ENCODE measurements at places on chromosomes 5 and 9.
A peak's percentile ranks its signal among the peaks of the same experiment; 100 is the strongest.

- DNase-seq, result no peak
Observed at GRCh38 chr5:168984135-168984675, 316.7 kb downstream of the SLIT3 start.

DNA sequence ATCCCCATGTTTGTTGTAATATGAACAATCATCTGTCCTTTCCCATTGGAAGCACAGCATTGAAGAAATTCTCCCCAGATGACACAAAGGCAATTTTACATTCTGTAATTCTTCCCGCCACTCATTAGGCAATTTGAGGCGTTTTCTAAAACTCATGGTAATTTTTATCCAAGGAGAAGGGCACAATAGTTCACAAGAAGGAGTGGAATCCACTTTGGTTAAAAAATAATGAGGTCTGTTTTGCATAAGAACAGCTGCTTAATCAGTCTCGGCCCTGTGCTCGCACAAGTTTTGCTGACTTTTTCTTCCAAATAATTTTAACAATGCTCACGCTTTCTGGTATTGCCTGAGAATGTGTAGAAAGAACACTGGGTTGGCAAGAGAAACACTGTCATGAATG is 94.0 kb downstream of the CAVIN4 start:
- DNase-seq, result no peak

GRCh38 chr5:169050636-169051035 is 250.3 kb downstream of the SLIT3 start:
- DNase-seq, result no peak

GRCh38 chr5:94562327-94562971 is 56.0 kb downstream of the KIAA0825 start:
- DNase-seq, result no peak

GRCh38 chr9:135704483-135704882 is 2.5 kb downstream of the KCNT1 start:
- DNase-seq, result no peak

DNA sequence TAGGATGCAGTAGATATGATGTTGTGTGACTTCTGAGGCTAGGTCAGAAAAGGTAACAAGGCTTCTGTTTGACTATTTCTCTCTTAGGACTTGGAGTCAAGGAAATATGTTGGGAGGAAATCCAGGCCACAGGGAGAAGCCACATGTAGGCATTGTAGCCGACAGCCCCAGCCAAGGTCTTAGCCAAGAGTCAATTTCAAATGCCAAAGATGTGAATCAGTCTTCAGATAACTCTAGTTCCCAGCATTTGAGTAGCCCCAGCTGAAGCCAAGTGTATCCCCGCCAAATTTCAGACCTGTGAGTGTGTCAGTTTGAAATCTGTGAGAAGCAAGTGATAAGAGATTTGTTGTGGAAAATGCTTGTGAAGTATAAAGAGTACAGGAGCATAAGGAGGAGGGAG is 38.1 kb upstream of the ISL1 start:
- DNase-seq, result no peak

DNA sequence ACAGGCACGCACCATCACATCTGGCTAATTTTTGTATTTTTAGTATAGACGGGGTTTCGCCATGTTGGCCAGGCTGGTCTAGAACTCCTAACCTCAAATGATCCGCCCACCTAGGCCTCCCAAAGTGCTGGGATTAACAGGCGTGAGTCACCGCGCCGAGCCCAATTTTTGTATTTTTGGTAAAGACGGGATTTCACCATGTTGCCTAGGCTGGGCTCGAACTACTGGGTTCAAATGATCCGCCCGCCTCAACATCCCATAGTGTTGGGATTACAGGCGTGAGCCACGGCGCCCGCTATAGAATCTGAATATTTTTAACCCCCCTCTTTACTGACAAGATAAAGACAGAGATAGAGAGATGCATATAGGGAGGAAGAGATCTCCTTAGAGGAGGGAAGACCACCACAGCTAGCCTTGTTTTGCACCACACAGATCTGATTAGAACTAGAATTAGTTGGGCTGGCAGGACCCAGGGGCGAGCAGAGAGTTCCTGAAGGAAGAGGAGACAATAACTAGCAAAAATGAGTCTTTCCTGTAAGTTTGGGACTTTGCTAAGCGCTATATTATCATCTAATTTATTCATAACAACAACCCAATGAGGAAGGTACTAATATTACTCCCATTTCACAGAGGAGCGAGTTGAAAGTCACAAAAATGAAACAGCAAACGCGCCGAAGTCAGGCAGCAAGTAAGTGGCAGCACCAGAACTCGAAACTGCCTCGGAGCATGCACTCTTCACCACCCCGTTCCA is 1.5 kb upstream of the ANKHD1 start:
- DNase-seq, result no peak

- no peak for DNase-seq
Observed at GRCh38 chr5:145203193-145203592, 631.9 kb downstream of the PRELID2 start.

GRCh38 chr9:19456426-19456825 is 47.6 kb downstream of the ACER2 start:
- DNase-seq, result no peak

GRCh38 chr5:29935371-29935770 is 1258.1 kb upstream of the CDH6 start:
- DNase-seq, result no peak

DNA sequence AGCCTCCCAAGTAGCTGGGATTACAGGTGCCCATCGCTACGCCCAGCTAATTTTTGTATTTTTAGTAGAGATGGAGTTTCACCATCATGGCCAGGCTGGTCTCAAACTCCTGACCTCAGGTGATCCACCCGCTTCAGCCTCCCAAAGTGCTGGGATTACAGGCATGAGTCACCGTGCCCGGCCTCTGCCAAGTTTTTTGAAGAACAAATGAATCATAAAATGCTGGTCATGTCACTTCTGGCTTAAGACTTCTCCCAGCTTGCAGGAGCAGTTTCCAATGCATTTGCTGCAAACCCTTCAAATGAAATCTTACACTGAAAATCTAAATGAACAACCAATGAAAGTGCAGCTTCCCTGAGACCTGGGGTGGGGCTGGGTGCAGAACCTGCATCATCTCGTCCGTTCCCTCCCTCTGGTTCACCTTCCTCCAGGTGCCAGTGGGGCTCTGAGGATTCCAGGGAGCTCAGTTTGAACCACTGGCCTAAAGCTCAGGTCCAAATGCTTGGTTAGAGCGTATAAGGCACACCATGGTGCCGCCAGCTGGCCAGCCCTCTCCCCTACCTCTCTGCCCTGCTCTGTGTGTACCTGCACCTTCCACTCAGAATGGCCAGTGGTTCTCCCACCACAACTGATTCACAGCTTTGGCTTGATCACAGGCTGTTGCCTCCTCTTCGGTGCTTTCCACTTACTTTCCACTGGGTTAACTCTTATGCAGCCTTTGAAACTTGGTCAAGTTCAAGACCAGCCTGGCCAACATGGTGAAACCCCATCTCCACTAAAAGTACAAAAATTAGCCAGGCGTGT is 39.8 kb upstream of the FUBP3 start:
- no peak for DNase-seq

- no peak for DNase-seq
Observed at GRCh38 chr5:64869419-64869818, 100.7 kb downstream of the CWC27 start.

GRCh38 chr5:157914151-157914788 is 55.3 kb upstream of the CLINT1 start:
- no peak for DNase-seq

DNA sequence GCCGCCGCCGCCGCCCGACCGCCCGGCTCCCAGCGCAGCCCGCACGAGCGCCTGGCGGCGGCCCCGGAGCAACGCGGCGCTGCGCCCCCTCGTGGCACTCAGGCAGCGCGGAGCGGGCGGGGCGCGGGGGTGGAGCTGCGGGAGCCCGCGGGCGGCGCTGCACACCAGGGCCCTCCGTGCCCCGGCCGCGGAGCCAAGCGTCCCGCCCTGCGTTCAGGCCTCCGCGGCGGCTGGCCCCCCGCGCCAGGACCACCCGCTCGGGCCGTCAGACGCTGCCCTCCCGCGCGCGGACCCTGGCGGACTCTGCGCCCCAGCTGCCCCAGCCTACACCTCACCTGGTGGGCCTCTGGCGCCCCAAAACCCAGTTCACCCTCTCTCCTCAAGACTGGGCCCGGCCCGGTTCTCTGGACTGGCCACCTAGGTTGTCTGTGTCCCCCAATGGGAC is at the start of gene RASGEF1C:
Gene RASGEF1C (minus strand): TSS at position 75 of the 445 bp plus-strand sequence. CDS start 71,159 bp downstream, outside the sequence.
- peak; percentile 76 for DNase-seq

DNA sequence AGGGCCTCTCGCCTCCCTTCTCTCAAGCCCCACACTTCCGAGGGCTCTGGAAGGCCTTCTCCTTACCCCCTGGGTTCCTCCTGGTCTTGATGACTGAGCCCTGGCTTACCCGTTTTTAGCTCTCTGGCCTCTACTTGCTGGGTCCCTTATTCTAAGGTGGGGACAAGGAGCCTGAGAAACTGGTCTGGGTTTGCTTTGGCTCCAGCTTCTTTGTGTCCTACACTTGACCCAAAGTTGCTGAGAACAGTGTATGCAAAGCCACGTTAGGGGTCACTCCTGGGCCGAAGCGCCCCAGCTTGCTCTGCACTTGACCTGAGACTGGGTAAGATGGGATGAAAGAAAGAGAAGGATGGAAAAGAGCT is 788 bp downstream of the ZNF346 start:
- DNase-seq, result peak; percentile 9

DNA sequence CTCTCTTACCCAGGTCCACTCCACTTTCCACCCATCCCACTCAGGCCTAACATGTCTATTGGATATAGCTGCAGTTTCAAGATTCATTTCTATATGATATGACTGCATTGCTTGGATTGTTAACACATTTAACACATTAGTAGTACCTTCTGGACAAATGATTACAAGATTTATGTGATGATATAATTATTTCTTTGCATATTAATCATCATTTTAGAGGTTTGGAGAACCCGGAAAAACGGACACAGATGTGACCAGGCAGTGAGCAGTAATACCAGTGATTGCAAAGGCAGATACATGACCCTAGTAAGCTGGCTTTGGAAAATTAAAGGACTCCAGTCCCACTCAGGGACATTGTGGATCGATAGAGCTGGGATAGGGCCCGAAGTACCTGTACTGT is 103.8 kb downstream of the PRR16 start:
- no peak for DNase-seq

Data from Ammon's horn (tissue), 1 donor.